Neural crest cell (in vitro differentiated cells): ENCODE measurements at places on chromosomes 3 and 15. TPM values are rescaled to one million over a fixed set of nuclear protein-coding genes. Genes with fewer than 3 reads are reported as not detected.

DNA sequence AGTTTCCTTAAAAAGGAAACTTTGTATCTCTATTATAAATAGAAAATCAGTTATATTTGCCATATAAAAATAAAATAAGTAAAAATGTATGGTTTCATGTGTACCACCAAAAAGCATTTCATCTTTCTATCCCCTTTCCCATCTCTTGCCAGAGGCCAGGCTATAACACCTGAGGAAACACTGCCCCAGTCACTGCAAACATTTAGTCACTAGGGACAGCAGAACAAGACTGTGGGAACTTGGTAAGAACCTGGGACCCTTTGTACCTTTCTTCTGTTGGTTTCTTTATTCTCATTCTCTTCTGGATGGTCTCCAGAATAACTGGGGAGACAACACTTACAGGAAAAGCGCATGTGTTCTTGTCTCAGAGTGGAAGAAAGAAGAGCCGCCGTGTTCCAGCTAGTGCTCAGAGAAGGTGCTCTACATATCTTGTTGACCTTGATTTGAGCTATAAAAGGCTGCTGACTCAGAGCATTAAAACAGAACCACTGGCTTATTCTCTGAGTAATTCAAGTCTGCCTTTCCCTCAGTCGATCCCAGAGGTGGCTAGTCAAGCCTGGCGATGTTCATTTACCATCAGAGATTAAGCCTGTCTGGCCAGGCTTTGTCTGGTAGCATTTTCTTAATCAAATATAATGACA, 361.6 kb downstream of the RBMS3 start:
- no peak for DNase-seq

DNA sequence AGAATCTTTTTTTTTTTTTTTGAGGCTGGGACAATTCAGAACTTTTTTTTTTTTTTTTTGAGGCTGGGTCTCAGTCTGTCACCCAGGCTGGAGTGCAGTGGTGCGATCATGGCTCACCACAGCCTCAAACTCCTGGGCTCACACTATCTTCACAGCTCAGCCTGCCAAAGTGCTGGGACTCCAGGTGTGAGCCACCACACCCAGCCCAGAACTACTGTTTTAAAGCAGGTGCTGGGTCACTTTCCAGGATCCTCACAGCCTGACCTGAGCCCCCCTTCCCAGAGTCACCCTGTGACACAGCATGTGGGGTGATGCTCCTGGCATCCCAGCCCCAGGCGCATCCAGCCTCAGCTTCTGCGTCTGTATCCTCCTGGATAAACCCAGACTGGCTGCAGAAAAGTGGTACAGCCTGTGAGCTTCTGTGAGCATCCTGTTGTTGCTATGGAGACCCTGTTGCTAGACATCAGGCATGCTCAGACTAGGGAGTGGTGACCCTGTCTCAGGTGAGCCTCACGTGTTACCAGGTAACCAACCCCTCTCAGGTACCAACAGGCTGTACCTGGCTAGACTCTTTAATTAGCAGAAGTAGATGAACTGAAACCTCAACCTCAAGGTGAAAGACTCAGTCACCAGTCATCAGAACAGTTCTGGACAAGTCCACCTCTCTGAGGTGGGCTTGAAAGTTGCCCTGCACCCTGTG, 15.0 kb downstream of the KLF13 start:
- no peak for DNase-seq

- DNase-seq, result no peak
Observed at GRCh38 chr3:9615003-9615628, 34.2 kb upstream of the MTMR14 start.

The TMC3 gene
- not detected in 2 replicates for total RNA-seq

DNA sequence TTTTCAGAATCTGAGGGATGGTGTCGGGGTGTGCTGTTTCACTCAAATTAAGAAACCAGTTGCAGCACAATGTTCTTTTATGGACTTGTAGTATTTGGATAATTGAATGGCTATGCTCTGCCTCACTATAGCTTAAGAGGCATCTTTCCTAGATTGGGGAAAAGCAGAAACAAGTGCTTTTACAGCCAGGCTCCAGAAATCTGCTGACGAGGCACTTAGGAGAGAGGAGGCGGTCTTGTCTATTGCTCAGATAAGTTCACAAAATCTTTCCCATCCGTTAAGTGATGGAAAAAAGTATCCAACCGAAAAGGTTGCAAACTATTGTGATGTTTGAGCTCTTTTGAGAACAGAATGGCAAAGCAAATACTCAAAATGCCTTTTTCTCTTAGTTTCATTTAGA, 336.1 kb upstream of the RARB start:
- no peak for DNase-seq

GRCh38 chr15:70039917-70040316, 57.8 kb downstream of the TLE3 start:
- DNase-seq, result no peak

The MRAS gene
- 24.7 and 27.0 TPM in 2 replicates for total RNA-seq

GRCh38 chr15:100341239-100341749, 481 bp downstream of the ADAMTS17 start:
- no peak for DNase-seq

GRCh38 chr3:123068601-123069381, 2.0 kb downstream of the PDIA5 start:
- DNase-seq, result no peak

DNA sequence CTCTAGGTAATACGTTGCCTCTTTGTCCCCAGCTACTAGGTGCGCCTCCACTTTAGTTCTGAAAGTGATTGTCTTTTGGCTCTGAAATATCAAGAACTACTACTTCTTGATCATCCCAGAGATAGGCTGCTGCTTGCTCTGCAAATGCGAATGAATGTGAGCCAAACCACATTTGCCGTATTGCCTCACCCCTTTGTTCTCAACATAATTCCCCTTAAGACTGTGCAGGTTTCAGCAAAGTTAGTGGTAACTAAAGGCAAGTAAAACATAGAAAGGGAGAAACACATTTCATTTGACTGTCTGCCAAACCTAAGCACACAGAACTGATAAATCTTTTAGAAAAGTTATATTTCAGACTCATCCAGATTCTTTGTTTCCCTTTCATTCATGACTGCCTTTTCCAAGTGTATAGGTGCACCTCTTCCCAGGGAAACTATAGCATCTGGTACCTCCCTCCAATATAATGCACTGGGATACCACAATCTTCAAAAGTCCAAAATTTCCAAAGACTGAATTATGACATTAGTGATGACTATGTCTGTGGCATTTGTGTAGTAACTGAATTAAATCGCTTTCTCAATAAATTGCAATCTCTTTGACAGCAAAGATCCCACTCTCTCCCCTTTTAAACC, 720.6 kb upstream of the CBLB start:
- DNase-seq, result no peak

GRCh38 chr3:109242187-109242523, 74.2 kb downstream of the DPPA2 start:
- no peak for DNase-seq

- no peak for DNase-seq
Observed at GRCh38 chr3:11932636-11933035, 71.6 kb upstream of the SYN2 start.

- DNase-seq, result no peak
Observed at GRCh38 chr15:75368689-75369239, 357 bp upstream of the MAN2C1 start.

GRCh38 chr15:44670087-44670950, 6.9 kb upstream of the SPG11 start:
- DNase-seq, result no peak
